ENCODE measurements at places on chromosomes 5 and 9. TPM values are rescaled to one million over a fixed set of nuclear protein-coding genes. Genes with fewer than 3 reads are reported as not detected.

Gene GFM2
- 24.0 TPM for total RNA-seq

DNA sequence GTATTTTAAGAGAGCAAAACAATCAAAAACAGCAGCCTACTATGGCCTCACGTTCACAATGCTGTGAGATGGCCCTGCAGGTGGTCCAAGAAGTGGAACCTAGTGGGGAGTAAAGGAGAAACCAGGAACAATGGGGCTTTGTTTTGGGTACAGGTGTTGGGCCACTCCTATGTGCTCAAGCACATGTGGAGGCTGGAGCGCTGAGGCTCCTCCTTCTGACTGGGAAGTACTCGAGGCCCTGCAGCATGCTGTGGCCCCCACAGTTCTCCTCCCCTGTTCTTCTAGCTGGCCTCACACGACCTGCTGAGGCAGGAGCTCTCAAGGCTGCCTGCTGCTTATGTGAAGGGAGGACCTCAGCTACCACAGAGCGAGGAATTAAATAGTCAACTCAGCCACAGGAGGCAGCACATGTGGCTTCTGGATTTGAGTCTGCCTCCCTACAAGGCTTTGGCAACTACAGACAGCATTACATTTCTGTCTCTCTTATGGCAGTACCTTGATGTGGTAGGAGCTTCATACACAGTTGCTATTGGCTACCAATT is 482.3 kb downstream of the SPOCK1 start:
- DNase-seq = no peak
- H3K27me3 ChIP-seq = no peaks in the 10 kb centered on the region
- H3K36me3 ChIP-seq = no peaks in the 10 kb centered on the region
- no peak overlapping the region for H3K4me3 ChIP-seq
- H3K27ac ChIP-seq = no peak overlapping the region
- H3K4me1 ChIP-seq = no peaks in the 10 kb centered on the region

GRCh38 chr9:76634356-76635054 is 129.7 kb upstream of the PCA3 start:
- H3K4me3 ChIP-seq = no peak overlapping the region
- H3K27ac ChIP-seq = no peak overlapping the region
- H3K27me3 ChIP-seq = no peaks in the 10 kb centered on the region

- H3K27me3 ChIP-seq = no peaks in the 10 kb centered on the region
- H3K36me3 ChIP-seq = peaks cover 3% of the 10 kb centered on the region
- peaks cover 26% of the 10 kb centered on the region for H3K4me1 ChIP-seq
- peak overlapping the region; percentile 87 for H3K4me3 ChIP-seq
- peak; percentile 13 for DNase-seq
- peak overlapping the region; percentile 92 for H3K27ac ChIP-seq
Measured at GRCh38 chr9:69036309-69036708, 757 bp downstream of the FXN start.

Gene FYB1
- 480 TPM for total RNA-seq

Gene LVRN
- not detected for total RNA-seq

DNA sequence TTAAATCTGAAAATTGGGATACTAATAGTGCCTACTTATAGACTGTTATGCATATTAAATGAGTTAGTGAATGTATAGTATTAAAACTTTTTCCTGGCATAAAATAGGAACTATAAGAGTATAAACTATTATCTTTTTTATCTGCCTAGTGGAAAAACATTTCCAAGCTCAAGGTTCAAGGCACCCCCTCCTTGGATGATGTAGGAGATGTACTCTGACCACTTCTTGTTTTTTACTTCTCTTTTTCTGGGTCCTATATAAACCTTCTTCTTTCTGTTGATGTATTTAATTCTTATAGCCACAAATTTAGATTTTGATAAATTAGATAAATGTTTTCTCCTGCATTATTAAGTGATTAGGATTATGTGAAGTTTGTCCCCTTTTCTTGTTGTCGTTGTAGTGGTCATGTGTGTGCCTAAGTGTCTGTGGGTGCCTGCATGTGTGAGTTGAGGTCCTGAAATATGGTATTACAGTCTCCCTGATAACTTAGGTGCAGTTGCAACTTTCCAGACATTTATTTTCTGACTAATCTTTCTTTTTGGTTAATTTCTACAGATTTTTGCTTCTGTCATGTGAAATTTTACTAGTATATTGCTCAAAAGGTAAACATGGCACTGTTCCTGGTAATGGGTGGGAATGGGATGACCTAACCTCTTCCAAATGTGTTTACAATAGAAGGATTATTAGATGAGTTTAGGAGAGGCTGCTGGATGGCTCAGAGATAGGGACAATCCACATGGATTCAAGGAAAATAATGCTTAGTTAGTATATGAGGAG is 160.8 kb upstream of the CDKN2B start:
- H3K27ac ChIP-seq = no peak overlapping the region
- peaks cover 1% of the 10 kb centered on the region for H3K4me1 ChIP-seq
- H3K27me3 ChIP-seq = peaks cover 16% of the 10 kb centered on the region
- H3K4me3 ChIP-seq = no peak overlapping the region
- no peaks in the 10 kb centered on the region for H3K36me3 ChIP-seq

GRCh38 chr9:116267021-116267420 is 113.4 kb downstream of the PAPPA start:
- no peak for DNase-seq
- H3K4me1 ChIP-seq = no peaks in the 10 kb centered on the region
- no peak overlapping the region for H3K27ac ChIP-seq
- H3K36me3 ChIP-seq = no peaks in the 10 kb centered on the region
- H3K4me3 ChIP-seq = no peak overlapping the region

Gene CDH10
- not detected for total RNA-seq

DNA sequence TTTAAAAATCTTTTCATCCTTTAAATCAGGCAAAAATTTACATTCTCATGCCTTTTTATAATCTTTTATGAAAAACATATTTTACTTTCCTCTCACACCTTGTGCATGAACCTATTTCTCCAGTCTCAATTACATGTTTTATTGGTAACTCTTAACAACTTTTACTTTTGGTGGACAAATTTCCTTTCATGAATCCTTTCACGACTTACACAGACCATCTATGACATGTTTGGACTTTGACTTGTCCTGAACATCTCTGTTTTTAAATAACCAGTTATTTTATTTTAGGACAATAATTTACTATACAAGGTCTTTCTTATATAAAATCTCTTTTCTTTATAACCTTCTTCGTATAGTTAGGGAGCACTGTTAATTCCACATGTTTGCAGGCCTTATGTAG is 26.5 kb upstream of the MTMR12 start:
- peaks cover 5% of the 10 kb centered on the region for H3K36me3 ChIP-seq
- no peak overlapping the region for H3K27ac ChIP-seq
- peaks cover 6% of the 10 kb centered on the region for H3K27me3 ChIP-seq
- DNase-seq = no peak
- no peaks in the 10 kb centered on the region for H3K4me1 ChIP-seq
- H3K4me3 ChIP-seq = no peak overlapping the region

DNA sequence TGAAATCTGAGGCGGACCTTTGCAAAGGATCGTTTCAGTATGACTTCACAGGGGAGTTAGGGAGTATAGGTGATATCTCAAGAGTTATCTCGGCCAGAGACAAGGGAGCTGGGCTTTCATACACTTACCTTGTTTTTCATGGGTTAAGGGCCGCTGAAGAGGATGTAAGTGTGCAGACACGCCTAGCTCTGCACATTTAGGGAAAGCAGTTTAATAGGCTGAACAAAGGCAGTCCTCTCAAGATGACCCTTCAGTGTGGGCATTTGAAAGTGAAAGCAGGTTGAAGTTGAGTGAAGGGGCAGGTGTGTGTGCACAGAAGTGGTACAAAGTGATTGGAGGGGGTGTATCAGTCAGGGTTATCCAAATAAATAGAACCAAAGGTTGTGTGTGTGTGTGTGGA is 33.1 kb upstream of the PRXL2C start:
- H3K27ac ChIP-seq = no peak overlapping the region
- no peak for DNase-seq
- H3K27me3 ChIP-seq = peaks cover 1% of the 10 kb centered on the region
- no peaks in the 10 kb centered on the region for H3K36me3 ChIP-seq

Gene SLC22A4
- total RNA-seq = not detected

DNA sequence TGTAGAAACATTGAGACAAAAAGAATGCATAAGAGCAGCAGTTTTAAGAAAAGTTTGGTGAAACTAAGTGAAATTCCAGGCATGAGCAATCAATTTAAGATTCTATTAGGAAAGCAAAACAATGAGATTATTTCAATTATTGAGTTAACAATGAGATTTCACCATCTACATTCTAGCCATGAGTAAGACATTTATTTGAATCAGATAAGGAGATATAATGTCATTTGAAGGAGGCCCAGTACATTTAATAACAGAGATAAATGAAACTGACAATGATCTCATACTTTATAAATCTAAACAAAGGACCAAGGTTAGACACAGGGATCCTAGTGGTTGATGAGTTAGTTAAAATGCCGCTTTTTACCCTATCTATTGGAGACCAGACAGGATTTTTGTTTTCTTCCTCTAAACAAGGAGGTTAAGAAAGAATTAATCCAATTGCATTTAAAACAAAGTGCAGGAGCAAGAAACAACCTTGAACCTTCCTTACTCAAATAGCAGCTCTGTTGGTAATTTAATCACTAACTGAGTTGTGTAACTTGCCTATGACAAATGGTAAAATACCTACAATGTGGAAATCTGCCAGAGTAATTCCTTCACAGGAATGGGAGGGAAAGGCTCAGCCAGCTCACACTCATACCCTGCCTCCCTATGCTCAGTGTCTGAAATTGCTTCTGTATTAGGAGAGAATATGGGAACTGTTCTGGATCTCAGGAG is 103.5 kb upstream of the NR3C1 start:
- no peaks in the 10 kb centered on the region for H3K36me3 ChIP-seq
- no peak overlapping the region for H3K4me3 ChIP-seq
- no peaks in the 10 kb centered on the region for H3K27me3 ChIP-seq
- no peak for DNase-seq
- no peaks in the 10 kb centered on the region for H3K4me1 ChIP-seq

All from activated CD4-positive, alpha-beta T cell treated with anti-CD3 and anti-CD28 coated beads, Interleukin-2, amount 10 ng/mL, durations not matched to agents 7 days and 5 days (primary cell).